Fibroblast of the conjunctiva (primary cell): ENCODE measurements at places on chromosomes 3 and 15.

- peak; percentile 40 for DNase-seq
These were observed 58.8 kb upstream of the SLC7A14 start for GRCh38 chr3:170644711-170645110.

- DNase-seq = no peak
These were observed 1.1 kb upstream of the CDV3 start for GRCh38 chr3:133572158-133573053.

- no peak for DNase-seq
These were observed 107.7 kb downstream of the CHCHD4 start for GRCh38 chr3:14016900-14017475.

DNA sequence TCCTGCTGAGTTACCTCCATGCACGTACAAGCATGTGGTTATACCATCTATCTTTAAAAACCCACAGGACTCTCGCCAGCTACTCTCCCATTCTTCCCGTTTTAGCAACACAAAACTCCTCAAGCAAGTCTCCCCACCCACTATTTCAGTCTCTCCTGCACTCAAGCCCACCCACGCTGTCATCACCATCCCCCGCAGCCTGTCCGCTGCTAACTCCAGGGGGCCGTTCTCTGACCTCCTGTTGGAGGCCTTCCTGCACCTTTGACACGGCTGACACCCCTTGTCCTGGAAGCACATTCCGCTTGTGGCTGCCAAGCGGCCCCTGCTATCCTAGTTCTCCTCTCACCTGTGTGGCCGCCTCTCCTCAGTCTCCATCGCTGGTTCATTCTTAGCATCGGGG lies 7.5 kb upstream of the PCSK6 start:
- DNase-seq = no peak

DNA sequence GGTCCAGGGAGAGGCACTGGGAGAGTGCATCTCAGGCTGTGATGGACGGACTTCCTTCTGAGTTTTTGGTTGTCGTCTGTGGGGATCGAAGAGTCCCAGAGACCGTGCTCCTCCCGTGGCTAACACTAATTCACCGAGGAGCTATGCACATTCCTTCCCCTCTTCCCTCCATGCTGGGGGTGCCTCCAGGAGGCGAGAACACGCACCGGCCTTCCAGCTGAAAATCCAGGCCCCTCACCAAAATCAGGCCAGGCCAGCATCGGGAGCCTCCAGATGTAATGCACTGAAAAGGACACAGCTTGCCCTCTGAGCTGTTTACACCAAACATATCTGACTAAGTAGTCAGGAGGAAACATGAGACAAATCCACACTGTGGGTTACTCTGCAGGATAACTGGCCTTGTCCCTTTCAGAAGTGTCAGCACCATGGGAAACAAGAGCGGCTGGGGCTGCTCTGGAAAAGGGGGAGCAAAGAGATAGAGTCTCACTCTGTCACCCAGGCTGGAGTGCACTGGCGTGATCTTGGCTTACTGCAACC lies 5.5 kb downstream of the RNU5B-1 start:
- DNase-seq = no peak

- DNase-seq = no peak
These were observed 1.1 kb upstream of the GP9 start for GRCh38 chr3:129059311-129059958.

GRCh38 chr3:17387108-17387507 lies 355.3 kb downstream of the TBC1D5 start:
- DNase-seq = no peak

DNA sequence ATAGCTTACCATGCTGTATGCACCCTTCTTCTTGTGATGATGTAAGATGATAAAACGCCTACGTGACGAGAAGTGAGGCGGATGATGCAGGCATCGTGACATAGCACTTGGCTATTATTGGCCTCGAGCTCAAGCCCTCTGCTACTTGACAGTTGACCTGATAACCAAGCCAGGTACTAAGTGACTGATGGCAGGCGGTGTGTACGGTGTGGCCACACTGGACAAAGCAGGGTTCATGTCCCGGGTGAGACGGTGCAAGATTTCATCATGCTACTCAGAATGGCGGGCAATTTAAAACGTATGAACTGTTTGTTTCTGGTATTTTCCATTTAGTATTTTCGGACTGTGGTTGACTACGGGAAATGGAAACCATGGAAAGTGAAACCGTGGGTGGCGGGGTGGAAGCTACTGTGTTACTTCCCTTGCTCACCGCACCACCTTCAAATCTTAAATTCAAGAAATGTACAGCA lies 57.7 kb downstream of the SLC12A8 start:
- DNase-seq = no peak

GRCh38 chr15:44798826-44799225 lies 62.5 kb downstream of the TRIM69 start:
- no peak for DNase-seq

- DNase-seq = no peak
These were observed 50.8 kb upstream of the PPARG start for GRCh38 chr3:12237912-12238650.

- DNase-seq = no peak
These were observed 732.7 kb downstream of the PDCD6IP start for GRCh38 chr3:34531156-34531555.

GRCh38 chr3:133977568-133977967 lies 52.2 kb downstream of the SLCO2A1 start:
- DNase-seq = no peak

GRCh38 chr3:61901986-61902385 lies 340.6 kb downstream of the PTPRG start:
- DNase-seq = no peak

GRCh38 chr3:140343211-140344081 lies 334.4 kb upstream of the TRIM42 start:
- DNase-seq = no peak

GRCh38 chr3:33063651-33064051 lies 33.3 kb downstream of the GLB1 start:
- peak; percentile 32 for DNase-seq

GRCh38 chr3:34837848-34838741 lies 801.2 kb upstream of the ARPP21 start:
- DNase-seq = no peak

DNA sequence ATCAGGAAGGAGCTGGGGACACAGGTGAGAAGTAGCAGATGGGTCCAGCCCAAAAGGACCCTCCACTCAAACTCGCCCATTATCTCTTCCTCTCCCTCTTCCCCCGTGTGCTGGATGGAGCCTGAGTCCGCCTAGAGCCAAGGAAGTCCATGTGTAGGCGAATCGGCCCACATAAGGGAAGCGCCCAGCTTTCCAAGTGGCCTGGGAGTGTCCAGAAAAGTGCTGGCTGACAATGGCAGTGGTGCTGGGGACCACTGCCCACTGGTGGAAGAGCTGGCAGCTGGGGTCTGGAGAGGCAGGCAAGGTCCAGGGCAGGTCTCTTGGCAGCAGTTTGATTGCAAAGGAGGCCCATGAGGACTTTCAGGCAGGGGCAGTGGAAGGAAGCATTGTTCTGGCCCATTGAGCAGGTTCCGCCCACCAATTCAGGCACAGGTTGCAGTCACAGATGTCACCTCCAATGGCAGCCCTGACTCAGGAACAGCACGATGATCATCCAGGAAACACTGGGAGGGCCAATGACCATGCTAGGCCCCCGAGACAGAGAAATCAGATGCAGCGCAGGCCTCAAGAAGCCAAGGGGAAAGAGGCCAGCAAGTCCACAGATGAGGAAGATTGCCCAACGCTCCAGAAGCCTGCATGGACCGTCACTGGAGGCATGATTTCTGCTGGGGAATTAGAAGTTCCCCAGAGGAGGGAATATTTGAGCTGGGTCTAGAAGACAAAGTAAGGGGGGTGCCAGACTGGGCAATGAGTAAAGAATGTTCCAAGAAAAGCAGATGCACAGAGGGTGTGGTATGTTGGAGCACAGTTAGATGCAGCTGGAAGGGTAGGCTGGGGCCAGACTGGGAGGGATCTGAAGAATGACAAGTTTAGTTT lies 3.0 kb downstream of the MFGE8 start:
- DNase-seq = peak; percentile 45

GRCh38 chr15:48924528-48925393 lies 39.0 kb downstream of the SHC4 start:
- DNase-seq = no peak

DNA sequence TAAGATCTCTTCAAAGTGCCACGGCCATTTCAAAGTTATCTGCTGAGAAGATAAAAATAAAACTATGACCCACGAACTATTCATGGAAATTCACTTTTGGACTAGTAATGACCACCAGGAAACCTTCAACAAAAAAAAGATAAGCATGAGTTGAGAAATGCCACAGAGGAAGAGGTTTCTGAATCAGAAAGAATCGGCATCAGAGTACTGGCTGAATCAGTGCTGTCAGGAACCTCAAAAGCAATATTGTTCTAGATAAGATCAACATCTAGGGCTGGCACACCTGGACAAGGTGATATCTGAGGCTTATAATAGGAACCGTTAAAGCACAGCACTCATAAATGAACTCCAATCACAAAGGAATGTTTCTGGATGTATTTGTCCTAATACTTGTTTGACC lies 72.7 kb downstream of the PEAK1 start:
- DNase-seq = no peak

GRCh38 chr3:94063496-94064119 lies 747 bp downstream of the NSUN3 start:
- DNase-seq = no peak

DNA sequence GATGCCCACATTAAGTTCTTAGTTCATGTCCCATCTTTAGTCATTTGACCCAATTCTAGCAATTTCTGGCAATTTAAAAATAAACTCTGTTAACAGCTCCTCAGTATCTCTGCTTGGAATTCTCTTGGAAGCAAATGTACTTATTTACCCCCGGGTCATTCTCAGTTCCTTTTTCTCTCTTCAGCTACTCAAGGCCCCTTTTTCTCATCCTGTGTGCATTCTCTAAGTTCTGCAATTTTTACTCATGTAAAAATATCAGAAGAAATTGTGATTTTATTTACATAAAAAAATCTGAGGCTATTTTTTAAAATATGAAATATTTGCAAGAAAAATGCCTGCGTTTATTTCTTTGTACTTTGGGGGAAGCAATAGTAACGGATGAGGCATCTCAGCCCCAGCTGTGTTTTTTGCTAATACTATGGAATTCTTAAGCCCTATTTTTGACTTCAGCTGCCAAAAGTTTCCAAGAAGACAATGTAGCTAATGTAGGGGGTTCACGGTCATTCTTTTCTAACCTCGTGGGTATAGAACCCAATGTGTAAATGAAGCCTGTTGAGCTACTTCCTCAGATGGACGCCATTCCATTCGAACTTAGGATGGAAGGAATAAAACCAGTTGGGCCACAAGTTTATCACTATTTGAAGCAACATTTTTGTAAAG lies 20.0 kb downstream of the CERS3 start:
- no peak for DNase-seq

GRCh38 chr3:58986654-58987053 lies 63.2 kb downstream of the CFAP20DC start:
- DNase-seq = no peak

DNA sequence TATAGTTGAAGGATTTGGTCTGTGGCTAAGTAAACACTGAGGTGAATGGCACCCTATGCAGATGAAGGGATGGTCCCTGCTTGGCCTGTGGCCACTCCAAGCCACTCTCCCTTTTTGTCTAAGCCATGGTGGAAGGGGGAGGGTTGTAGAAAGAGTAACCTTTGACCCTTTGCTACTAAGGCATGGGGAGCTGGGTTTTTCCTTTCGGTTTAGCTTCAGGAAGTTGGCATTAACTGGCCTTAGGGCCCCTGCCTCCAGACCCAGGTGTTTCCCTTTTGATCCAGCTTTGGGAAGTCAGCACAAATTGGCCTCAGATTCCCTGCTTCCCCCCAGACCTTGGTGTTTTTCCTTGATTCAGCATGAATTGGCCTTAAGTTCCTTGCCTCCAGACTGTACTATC lies 49.5 kb downstream of the EFCAB12 start:
- DNase-seq = no peak

DNA sequence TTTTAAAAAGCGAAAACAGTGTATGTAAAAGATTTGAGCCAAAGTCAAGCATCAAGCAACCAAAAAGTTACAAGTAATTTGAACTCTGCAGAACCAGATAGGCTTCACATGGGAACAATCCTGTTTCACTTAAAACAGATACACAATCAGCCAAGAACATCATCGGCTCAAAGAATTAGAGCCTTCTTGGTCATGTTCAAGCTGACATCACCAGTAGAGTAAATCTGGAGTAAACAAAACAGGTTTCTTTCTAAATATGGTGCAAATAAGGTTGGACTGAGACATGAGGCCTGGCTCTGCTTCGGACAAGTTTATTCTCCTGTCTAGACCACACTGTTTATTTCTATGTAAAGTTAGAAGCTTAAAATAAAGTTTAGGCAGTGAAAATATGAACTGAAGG lies 116.0 kb downstream of the GMNC start:
- DNase-seq = no peak

DNA sequence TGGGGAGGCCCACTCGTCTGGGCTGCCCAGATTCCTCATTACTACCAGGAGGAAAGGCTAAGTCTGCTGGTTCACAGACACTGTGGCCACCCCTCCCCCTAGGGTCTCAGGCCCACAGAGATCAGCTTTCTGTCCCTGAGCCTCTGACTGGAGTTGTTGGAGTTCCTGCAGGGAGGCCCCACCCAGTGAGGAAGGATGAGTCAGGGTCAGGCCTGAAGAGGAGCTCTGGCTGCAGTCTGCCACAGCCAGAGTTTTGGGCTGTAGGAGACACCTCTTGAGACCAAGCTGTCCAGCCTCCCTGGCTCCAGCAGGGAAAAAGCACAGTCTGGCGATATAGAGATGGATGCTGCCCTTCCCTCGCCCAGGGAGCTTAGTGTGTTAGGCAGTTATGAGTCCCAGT lies 720.9 kb upstream of the SEMA6D start:
- no peak for DNase-seq

DNA sequence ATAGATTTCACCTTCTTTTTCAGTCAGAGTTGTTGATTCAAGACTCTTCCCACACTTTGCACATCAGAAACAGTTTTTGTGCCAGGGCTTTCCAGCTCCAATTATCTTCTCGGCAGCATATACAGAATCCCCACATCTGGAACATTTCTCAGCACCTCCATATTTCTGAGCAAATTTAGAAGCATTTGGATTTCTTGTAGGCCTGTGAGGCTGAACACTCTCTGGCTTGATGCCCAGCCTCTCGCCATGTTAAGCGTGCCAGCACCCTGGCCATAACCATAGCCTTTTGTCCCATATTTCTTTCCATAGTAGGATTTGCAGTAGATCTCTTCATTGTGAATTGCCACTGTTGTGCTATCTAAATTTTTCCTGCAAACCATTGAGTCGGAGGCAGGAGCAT lies 28.3 kb downstream of the CD80 start:
- no peak for DNase-seq

- no peak for DNase-seq
These were observed 134.3 kb upstream of the RARB start for GRCh38 chr3:25293736-25294135.

DNA sequence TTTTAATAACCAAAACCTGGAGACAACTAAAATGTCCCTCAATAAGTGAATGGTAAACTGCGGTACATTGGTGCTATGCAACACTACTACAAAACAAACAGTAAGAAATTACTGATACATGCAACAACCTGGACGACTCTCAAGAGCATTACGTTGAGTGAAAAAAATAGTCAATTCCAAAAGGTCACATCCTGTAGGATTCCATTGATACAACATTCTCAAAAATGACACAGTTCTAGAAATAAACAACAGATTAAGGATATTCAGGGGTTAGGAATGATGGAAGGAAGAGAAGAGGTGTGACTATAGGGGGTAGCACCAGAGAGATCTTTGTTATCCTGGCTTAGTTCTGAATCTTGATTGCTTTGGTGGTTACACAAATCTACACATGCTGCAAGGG lies 72.2 kb downstream of the ZNF148 start:
- no peak for DNase-seq
